ENCODE measurements at places on chromosomes 11 and 22.
A peak's percentile ranks its signal among the peaks of the same experiment; 100 is the strongest.

GRCh38 chr11:45028911-45029682 lies 78.4 kb upstream of the TP53I11 start:
- no peak for DNase-seq

- DNase-seq: no peak
These were observed 4.9 kb downstream of the ZDHHC8 start for GRCh38 chr22:20136603-20136873.

DNA sequence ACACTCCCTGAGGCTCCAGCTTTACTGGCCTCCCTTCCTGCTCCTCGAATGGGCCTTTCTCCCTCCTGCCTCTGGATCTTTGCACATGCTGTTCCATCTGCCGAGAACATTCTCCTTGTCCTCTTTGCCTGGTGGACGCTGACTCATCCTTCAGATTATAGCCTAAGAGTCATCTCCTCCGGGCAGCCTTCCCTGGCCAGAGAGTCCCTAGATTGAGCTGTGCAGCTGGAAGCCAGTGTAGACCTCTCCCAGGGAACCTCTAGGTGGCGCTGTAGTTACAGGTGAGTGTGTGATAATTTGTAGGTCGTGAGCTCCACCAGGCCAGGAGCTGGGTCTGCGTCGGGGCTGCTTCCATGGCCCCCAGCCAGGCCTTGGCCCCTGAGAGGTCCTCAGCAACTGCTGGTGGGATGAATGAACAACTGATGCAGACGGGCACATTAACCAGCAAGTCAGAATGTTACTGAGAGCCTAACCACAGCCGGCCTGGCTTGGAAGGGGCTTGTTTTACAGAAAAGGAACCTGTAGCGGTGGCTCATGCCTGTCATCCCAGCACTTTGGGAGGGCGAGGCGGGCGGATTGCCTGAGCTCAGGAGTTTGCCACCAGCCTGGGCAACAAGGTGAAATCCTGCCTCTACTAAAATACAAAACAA lies 8.7 kb downstream of the PNPLA5 start:
- peak; percentile 24 for DNase-seq

DNA sequence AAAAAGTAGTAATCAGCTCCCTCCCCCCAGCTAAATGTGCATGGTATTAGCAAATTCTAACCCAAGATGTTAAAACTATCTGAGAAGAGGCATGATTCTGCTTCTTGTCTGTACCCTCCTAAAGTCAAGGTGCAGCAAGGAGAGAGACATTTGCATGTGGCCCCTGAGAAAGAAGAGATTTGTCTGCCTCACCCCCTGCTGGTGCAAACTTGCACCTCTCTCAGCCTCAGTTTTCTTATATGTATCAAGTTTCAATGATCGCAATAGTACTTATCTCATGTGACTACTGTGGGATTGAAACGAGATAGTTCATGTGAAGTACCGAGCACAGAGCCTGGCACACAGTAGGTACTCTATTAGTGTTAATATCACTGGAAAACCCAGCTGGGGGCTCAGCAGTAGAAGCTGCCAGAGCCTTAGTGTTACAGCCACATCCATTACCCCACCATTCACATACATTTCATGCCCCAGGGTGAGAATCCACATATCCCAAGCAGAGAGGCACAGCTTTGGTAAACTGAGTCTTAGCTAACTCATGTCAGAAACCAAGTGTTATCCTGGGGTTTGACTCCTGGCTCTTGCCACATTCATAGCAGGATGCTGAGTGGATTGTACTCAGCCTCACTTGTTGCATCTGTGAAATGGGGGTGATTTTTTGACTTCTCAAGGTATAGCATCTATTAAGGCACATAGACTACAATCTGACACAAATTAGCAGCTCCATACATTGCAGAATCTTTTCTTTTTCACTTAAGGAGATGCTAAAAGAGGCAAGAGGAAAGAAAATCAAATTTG lies 24.9 kb downstream of the CD44 start:
- peak; percentile 52 for DNase-seq

DNA sequence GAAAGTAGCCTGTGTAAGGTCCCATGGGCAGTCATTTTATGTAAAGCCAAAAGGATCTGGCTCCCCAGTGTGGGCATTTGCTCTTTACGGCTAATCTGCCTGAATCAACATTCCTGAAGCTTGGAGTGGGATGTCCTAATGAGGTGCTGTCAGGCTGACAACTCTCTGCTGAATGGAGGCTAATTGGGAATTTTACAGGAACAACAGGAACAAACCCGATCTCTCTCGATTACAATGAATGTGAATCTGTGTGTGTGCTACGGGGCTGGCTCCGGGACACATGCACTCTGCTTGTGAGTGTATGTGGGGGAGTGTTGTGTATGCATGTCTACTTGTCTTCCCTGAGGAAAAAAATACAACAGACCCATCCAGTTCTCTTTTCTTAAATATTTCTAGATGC lies 415.2 kb downstream of the TENM4 start:
- DNase-seq: no peak

DNA sequence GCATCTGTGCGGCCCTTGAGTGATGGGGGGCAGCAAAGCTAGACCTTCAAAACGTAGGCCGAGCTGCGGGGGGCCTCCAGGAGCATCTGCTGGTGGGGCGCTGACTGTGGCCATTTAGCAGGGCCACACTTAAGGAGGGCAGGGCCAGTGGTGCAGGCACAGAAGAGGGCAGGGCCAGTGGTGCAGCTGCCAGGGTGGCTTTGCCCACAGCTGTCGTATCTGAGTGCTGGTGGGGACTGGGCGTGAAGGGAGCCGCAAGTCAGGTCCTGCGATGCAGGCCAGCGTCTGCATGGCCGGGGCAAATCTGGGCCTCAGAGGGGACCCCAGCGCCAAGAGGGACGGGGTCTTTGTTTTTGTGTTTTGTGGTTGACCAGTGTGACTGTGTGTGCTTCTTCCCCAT lies 27.7 kb downstream of the RNH1 start:
- no peak for DNase-seq

GRCh38 chr11:75667831-75668450 lies 897 bp downstream of the MAP6 start:
- DNase-seq: no peak

GRCh38 chr11:37040921-37041320 lies 442.9 kb upstream of the RAG2 start:
- no peak for DNase-seq

- no peak for DNase-seq
These were observed 47.1 kb upstream of the MICAL2 start for GRCh38 chr11:12063251-12063650.

DNA sequence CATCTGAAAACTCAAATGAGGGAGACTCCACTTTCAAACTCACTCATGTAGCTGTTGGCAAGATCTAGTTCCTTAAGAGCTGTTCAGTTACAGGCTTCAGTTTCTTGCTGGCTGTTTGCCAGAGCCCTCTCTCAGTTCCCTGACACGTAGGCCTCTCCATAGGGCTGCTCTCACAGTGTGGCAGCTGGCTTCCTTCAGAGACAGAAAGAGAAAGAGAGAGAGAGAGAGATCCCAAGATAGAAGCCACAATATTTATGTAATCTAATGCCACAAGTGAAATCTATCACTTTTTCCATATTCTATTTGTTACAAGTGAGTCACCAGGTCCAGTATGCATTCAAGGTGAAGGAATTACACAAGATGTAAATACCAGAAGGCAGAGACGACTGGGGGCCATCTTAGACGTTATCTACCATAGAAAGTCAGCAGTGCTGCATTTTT lies 168.8 kb downstream of the RCN1 start:
- no peak for DNase-seq

- DNase-seq: no peak
These were observed 63.0 kb upstream of the NUP160 start for GRCh38 chr11:47911149-47911548.

- DNase-seq: no peak
These were observed 61.5 kb downstream of the STIM1 start for GRCh38 chr11:3916962-3917361.

- DNase-seq: no peak
These were observed 59.5 kb downstream of the CDKN1C start for GRCh38 chr11:2825889-2826678.

DNA sequence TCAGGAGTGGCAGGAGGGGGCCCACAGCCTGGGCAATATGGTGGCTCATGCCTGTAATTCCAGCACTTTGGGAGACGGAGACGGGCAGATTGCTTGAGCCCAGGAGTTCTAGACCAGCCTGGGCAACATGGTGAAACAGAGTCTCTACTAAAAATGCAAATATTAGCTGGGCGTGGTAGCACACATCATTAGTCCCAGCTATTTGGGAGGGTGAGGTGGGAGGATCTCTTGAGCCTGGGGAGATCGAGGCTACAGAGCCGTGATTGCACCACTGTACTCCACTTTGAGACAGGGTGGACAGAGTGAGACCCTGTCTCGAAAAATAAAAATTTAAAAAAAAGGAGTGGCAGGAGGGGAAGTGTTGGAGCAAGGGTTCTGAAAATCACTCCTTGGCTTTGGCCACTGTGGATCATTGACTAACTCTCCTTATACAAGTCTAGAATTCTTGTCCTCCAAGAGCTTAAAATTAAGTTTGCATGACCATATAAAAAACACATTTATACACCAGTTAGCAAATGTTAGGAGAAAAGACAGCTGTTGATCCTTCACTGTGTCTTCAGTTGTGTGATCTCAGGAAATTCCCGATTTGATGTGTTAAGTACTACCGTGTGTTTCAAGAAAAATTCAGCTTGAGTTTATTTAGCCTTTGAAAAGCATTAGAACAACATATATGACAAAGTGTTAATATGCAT lies 2.3 kb upstream of the WEE1 start:
- DNase-seq: no peak

DNA sequence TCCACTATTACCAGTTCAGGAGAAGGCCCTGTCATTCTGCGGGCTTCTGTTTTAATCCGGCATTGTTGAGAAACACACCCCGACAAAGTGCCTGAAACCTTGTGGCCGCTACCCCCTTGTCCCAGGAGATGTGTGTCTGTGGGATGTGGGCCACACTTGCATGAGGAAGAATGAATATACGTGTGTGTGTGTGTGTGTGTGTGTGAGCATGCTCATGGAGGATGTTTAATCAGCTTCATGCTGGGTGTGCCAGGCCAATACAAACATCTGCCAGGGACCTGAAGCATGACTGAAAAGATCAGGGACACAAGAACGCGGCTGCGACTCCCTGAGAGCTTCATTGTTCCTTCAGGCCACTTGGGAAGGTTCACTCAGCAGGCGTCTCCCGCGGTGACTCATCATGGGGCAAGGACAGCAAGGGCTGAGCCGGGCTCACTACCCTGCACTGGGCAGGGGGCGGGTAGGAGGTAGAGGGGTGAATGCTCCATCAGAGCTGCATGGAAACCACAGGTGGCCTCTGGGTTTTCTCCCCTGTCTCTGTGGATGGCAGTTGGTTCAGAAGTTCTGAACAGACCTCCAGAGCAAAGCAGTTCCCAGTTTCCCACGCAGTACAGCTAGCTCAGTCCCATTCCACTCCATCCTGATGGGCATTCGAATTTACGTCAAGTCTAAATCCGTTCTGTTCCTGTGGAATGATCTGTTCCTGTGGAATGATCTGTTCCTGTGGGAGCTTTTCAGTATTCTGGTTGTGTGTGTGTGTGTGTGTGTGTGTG lies 7.0 kb upstream of the MALAT1 start:
- DNase-seq: no peak

DNA sequence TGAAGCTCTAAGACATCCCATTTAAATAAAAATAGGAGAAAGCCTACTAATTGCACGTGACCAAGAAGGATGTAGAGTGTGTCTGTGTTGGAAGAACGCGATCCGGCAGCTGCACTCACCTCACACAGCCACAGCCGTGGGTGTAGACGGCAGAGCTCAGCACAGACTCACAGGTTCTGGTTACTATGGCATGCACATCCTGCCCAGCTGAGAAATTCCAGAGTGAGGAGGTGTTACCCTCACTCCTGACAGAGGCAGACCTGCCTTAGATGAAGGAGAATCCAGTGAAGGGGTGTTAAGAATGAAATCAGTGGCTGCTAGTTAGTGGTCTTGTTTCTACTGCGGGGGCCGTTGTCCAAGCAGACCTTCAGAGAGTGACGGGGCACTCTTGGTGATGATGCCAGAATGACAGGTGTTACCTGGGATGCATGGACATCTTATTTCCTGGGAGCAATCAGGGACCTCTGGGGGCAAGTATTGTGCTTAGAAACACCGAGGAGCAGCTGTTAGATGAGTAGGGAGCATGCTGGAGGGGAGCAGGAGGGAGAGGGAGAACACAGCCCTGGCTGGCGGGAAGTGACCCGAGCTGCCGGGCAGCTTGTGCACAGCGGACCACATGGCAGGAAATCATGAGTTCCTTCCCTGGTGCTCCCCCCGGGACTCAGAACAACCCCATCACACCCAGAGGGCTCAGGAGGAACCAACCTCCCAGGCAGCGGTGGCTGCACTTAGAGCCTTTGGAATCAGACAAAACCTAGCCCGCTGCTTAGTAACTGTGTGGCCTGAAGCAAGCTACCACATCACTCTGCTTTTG lies 12.3 kb downstream of the KCNJ5 start:
- DNase-seq: no peak

GRCh38 chr11:121814962-121815361 lies 301.1 kb downstream of the BLID start:
- no peak for DNase-seq

GRCh38 chr11:129440028-129440713 lies 64.5 kb downstream of the BARX2 start:
- DNase-seq: no peak

- DNase-seq: no peak
These were observed 38.3 kb upstream of the IGSF9B start for GRCh38 chr11:133995066-133995465.

DNA sequence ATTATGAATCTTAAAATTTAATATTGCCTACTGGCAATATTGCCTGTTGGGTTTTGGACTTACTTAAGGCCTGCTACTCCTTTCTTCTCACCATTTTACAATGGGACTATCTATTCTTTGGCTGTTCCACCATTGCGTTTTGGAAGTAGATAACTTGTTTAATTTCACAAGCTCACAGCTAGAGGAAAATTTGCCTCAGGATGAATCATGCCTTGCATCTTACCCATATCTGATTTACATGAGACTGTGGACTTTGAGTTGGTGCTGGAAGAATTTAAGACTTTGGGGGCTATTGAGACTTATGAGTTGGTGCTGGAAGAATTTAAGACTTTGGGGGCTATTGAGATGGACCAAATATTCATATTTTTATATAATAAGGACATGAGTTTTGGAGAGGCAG lies 662.6 kb downstream of the METTL15 start:
- no peak for DNase-seq

DNA sequence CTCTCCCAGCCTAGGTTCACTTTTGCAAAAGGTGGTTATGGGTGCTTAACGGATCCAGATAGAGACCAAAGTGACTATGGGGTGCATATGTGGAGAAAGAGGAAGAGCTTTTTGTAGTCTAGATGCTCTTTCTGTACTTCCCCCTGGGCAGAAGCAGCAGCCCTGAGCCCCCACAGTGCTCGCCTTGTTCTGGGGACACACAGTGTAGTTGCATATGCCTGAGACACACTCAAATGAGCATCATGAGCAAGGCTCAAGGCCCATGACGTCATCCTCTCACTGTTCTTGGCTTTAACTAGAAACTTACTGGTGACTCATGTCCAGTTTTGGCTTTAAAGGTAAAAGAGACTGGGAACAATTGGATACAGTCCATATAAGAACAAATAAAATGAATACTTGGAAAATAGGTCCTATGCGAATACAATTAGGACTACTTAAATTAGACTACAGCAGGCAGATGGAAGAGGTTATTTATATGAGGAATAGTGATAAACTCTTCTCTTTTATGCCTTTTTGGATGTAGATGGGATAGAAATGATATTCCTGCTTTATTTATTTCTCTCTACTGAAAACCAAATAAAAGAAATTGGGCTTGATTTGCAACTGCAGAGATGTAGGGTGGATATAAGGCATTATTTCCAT lies 20.1 kb upstream of the PEX26 start:
- no peak for DNase-seq

GRCh38 chr11:129644326-129644725 lies 171.3 kb upstream of the TMEM45B start:
- DNase-seq: no peak
